Chondrocyte (in vitro differentiated cells): ENCODE measurements at places on chromosomes 6 and 20. TPM values are rescaled to one million over a fixed set of nuclear protein-coding genes. Genes with fewer than 3 reads are reported as not detected.

HNF4A gene
- not detected in 3 replicates for total RNA-seq

DNA sequence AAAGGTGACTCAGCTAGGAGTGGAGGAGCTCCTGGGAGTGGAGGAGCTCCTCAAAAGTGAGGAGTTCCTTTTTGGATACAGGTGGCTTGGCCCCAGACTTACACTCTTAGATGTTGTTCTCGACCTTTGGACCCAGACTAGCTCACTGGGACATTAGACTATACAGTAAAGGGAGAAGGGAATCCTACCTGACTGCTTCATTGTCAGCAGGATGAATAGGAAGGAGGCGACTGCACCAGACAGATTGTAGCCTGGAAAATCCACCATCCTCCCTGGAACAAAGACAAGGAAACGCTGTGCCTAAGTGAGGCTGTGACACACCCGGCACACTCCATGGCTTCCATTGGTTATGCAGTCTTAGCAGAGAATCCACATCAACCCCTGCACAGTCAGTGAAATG, at the start of gene BTNL2:
BTNL2 (minus strand) TSS at position 325 of the 400 bp plus-strand sequence; CDS start at position 267, 58 bp downstream.
- no peak for DNase-seq

DNA sequence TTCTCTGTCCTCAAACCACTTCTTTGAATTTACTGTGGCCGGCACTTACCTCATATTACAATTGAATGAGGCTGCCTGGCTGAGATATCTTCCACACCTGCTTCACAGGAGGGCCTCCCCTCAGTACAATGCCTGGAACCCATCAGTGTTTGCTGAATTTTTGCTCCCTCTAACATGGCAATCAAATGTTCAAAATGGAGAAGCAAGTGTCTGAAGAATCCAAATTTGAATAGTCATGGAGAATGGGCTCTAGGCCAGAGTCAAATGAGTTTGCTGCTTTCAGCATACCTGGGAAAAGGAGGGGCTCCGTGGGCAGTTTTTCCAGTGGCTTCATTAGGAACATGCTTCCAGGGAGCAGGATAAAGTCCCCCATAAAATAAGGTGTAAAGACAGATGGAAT, 564.8 kb downstream of the UTRN start:
- no peak for DNase-seq

SLC22A7 gene
- total RNA-seq = not detected in 3 replicates

GRCh38 chr6:77030929-77031674, 432.2 kb downstream of the HTR1B start:
- no peak for DNase-seq

DNA sequence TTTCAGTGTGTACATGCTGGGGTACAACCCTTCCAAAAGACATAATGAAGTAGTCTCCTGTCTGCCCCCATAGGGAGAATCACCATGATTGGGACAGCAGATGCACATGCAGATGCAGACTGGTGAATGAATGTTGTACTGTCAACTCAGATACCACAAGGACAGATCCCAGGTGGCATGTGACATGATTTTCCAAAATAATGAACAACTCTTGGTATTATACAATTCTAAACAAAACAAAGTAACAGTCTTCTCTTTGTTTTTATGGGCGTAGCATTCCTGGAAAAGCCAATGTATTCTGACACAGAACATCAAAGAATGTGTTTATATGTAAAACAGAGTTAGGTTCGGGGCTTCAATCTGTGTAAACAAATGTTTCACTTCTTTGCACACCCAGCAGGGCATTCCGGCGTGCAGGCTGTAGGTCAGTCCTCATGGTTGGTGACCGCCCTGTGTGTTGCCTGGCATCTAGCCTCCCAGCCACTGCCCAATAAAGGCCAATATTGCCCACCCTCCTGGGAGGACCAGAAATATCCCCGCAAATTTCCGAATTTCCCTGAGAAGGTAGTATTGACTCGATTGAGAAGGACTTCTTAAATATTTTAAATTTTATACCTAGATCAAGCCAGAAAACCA, 127.7 kb downstream of the KLHL32 start:
- DNase-seq = no peak

FNDC1 gene
- total RNA-seq = 10.5 to 13.8 TPM (median 12.8 TPM) in 3 replicates

GRCh38 chr6:89138173-89138572, 7.7 kb upstream of the PM20D2 start:
- no peak for DNase-seq

DNA sequence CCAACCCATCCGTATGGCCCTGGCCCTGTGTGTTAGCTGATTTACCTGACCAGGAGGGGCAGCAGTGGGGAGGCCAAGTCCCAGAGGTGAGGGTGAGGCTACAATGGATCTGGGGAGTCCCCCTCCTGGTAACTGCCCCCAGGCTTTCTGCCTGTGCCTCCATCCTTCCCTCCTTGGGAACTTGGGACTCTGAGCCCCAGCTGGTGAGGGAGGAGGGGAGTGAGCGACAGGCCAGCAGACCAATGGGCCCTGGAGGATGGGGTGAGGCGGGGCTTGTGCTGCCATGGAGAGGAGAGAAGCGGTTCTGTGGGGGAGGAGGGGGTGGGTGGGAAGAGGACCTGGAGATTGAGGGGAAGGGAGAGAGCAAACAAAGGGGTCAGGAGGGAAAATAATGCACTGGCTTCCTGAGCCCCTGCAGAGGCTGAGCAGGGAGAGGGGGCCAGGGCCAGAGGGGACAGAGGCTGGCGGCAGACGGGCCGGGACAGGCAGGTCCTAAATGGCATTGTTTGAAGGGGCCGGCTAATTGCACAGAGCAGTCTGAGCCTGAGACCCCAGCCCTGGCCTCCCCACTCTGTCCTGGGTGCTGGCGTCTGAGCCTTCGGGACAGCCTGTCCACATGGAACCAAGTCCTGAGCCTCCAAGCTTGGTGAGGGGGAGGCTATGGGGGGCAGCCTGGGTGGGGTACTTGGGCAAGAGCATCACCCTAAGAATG, 17.5 kb downstream of the DNMT3B start:
- DNase-seq = no peak

DNA sequence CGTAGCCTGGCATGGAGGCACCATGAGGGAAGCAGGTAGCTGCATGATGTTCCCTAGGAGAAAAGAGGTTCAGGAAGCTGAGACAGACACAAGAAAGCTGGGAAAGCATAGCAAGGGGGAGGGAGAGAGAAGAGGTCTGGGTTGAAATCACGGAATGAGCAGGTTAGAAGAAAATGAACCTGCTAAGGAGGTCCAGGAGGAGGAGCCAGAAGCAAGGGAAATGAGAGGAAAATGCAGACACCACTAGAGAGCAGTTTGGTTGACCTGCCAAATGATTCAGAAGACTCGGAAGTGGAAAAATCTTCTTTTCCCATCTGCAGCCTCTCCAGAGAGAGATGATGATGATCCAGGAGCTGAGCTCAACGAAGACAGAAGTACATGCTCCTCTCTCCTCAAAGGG, 70.9 kb downstream of the VIP start:
- DNase-seq = no peak

DNA sequence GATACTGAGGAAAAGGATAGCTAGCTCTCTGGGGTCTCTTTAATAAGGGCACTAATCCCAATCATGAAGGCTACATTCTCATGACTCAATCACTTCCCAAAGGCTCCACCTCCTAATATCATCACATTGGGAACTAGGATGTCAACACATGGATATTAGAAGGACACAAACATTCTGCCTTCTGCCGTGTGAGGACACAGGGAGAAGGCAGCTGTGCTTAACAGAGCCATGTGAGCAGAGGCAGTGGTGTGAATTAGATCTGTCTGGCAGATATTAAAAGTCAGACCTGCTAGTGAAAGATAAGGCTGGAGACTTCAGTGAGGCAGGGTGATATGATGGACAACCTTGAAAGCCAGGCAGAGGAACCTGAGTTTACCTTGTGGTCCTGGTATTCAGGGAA, 341.9 kb downstream of the ARHGAP18 start:
- no peak for DNase-seq

DNA sequence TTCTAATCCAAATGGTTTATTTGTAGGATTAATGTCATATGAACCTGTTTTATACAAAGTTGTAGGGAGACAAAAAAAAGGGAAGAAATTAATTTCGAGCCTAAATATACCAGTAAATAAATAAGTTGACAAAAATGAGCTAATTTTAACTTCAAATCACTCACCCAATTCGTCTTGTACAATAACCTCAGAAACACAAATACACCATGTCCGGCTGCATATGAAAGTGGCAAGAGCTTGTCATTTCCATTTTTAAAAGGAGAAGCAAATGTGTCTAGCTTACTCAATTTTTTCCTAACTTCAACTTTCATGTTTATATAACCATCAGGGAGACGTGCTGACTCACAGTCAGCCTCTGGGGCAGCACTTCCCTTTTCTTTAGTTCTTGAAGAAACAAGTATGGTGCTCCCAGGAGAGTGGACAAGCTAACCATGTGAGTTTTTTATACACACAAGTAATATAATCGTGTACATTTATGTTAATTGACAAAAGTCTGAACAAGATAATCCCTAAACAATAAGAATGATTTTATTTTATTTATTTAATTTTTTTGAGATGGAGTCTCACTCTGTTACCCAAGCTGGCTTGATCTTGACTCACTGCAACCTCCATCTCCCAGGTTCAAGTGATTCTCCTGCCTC, 55.5 kb upstream of the SGK1 start:
- no peak for DNase-seq

GRCh38 chr20:651713-652614, 1.0 kb downstream of the SRXN1 start:
- DNase-seq = no peak

- DNase-seq = no peak
These were observed 94.0 kb downstream of the ADGRG6 start for GRCh38 chr6:142395768-142396231.

PM20D2 gene
- 6.2 to 9.8 TPM (median 6.3 TPM) in 3 replicates for total RNA-seq

DNA sequence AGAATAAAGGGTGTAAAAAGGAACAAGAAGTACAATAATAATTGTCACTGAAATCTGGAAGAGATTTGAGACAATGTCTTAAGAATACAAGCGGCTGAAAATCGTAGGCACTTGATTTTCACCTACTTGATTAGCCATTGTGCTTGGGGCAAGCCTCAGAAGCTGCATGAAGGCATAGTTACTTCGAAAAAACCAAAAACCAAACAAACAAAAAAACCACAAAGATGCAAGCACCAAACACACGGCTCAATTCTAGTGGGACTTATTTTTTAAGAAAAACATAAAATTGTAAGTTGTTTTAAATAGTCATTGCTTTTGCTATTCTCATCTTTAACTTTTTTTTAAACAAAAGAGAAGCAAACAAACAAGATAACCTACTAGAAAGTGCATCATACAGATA, 235.6 kb downstream of the OGFRL1 start:
- DNase-seq = no peak

- DNase-seq = no peak
These were observed 32.5 kb upstream of the SYNCRIP start for GRCh38 chr6:85675030-85675819.

DNA sequence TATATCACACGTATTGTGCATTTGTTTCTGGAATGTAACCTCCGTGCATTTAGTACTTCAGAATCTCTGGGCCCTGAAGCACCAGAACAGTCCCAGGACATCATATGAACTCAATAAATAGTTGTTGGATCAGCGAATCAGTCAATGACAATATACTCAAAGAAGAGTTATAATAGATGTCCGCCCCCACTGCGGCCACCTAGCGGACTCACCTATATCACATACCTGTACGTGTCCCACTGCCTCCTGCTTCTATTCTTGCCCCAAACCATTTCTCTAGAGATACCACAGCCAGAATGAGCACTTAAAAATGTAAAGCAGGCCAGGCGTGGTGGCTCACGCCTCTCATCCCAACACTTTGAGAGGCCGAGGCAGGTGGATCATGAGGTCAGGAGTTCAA, 73.9 kb downstream of the DCDC2 start:
- no peak for DNase-seq

GRCh38 chr6:165702669-165703068, 39.6 kb upstream of the PDE10A start:
- DNase-seq = no peak

DNA sequence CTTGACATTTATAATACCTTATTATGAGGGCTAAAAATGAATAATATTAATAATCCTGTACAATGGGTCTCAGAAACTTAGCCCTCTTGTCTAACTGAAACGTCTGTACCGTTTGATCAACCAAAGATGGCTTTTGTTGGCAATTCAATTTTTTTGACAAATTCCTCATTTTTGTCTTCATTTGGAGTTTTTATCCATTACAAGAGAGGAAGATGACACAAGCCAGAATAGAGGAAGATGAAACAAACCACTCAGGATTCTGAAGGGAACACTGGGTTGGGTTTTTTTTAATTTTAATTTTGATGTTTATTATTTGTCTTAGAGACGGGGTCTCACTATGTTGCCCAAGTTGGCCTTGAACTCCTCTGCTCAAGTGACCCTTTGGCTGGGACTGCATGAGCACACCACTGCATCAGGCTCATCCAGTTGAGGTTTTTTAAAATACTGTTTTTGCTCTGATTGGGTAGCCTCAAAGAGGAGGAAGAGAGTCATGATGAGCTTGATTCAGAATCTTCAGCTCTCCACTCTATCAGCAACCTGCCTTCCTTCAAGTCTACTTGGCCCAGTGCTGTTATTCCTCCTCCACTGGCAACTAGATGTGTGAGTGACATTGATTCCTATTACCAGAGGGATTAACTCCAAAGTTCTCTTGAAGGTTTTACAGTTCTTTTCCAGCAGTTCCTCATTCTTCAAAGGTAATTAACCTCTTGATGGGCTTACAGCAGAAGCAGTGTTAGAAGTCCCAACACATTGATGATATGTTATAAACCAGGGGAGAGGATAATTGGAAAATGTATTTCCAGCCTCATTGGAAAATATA, 71.3 kb downstream of the ATXN1 start:
- no peak for DNase-seq

GRCh38 chr6:88167352-88167937, 1.3 kb upstream of the CNR1 start:
- no peak for DNase-seq

MCCD1 gene
- total RNA-seq = not detected in 3 replicates

DNA sequence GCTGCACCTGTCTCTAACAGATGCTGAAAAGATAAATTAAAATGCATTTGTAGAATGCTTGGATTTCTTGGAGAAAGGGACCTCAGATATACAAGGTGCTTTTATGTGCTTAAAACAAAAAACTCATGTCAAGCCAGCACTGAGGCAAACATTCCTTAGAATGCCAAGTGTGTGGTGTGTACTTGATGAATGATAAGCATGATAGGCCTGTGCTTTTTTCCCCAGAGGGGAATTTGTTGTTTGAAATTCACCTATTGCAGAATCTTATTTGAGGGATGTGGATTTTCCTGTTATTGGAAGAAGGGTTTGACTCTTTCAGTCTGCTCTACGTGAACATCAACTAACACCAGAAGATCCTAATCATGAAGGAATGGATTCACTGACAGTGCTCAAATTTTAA, 28.8 kb downstream of the TTI1 start:
- DNase-seq = no peak

DNA sequence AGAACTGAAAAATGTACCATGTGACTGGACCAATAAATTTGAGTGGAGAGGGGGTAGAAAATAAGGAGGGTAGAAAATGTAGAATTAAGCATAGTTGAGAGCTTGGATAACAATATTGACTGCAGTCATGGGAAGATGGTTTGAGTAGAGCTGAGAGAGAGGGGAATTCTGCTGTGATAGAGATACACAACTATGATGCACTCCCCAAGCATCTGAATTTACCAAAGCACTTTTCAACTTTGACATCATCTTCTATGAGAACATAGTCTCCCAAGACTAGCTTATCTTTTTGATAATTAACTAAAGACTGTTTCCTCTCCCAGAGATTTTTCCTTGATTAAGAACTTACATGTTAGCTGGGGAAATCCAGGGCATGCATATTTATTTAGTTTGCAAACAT, 103.1 kb downstream of the TNFRSF21 start:
- DNase-seq = no peak

GRCh38 chr20:40763646-40764295, 74.7 kb upstream of the MAFB start:
- DNase-seq = no peak

ACAT2 gene
- total RNA-seq = 36.0 to 43.5 TPM (median 38.4 TPM) in 3 replicates

UBE2C gene
- total RNA-seq = 12.8 to 17.2 TPM (median 15.3 TPM) in 3 replicates
